Urothelium cell line (cell line): ENCODE measurements at places on chromosomes 5 and 9.

DNA sequence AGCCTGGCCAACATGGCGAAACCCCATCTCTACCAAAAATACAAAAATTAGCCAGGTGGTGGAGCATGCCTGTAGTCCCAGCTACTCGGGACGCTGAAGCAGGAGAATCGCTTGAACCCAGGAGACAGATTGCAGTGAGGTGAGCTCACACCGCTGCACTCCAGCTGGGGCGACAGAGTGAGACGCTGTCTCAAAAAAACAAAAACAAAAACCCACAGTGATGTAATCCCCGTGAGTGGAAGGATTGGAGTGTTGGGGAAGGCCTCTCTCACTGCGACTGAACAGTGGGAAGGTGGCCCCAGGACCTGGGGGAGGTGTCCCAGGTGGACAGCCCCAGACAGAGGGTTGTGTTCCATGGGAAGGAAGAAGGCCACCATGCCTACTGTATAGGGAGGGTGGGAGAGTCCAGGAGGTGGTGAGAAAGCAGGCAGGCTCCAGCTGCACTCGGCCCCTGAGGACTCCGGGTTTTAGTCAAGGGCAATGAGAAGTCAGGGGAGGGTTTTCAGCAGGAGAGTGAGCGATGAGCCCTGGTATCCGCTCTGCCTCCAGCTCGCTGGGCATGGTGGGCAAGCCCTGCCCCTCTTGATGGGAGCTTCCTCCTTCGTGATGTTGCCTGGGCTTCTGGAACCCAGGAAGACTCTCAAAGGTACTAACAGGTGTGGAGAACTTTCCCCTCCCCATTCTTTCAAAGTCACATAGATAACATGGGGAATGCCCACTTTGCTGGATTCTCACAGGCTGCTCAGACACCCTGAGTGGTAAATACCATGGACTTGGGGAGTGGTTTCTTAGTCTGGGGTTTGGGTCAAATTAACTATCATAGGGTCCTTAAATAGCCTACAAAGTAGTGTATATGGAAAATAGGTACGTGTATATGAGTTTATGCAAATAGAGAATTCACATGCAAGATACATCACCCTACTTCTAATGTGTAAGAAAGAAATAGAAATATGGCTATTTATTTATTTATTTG is 74.7 kb downstream of the PPARGC1B start:
- DNase-seq, result no peak

DNA sequence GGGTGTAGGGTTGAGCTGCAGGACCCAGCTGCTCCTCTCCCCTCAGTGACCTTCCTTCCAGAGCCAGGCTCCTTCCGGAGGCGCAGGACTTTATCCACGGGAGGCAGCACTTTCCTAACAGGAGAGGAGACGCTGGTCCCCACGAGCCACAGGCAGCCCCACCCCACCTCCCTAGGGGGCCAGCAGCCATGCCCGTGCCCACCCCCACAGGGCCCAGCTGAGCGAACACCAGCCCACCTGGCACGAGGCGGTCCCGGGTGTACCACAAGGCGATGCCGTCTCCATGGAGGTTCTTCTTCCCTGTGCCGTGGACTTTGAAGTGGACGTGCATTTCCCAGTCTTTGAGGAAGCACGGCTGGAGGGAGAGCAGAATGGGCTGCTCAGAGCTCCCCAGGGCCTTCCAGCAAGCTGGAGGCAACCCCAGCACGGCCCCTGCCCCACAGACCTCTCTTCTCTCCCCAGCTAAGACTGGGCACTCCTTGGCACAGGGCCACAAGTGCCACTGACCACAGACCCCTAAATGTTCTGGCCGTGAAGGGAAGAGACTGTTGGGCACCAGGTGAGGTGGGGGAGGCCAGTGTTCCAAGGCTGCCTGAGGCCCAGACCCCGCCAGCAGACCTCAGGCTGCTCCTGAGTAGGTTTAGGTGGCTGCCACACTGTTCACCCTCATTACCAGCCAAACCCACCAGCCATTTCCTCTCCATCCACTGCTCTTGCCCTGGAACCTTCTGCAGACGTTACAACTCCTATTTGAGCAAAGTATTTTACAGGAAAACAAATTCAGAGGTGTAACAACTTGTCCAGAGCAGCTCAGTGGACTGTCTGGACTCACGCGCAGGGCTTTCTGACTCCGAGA is 13.0 kb downstream of the LMAN2 start:
- DNase-seq, result no peak

GRCh38 chr9:14103115-14103514 is 210.8 kb downstream of the NFIB start:
- no peak for DNase-seq

GRCh38 chr5:131406975-131407638 is 143.3 kb downstream of the CDC42SE2 start:
- DNase-seq, result no peak

GRCh38 chr5:143657647-143658285 is 154.2 kb upstream of the HMHB1 start:
- DNase-seq, result no peak

DNA sequence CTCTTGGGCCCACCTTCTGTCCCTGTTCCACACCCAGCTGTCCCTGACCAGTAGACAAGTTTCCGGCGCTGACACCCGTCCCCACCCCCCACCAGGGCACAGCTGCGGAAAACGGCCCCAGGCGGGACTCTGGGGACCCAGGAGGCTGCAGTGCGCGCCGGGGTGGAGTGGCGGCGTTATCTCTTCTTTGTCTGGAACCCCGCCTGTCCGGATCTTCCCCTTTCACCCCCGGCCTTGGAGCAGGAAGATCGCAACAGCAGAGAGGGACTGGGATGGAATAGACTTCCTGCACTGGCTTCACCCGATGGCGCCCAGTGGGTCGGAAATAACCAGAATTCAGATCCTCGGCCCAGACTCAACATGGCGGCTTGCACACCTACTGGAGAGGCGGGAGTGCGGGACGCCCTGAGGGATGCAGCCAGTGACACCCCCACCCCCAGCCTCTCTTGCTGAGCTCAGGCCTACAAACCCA is 4.7 kb downstream of the PAX5 start:
- no peak for DNase-seq

DNA sequence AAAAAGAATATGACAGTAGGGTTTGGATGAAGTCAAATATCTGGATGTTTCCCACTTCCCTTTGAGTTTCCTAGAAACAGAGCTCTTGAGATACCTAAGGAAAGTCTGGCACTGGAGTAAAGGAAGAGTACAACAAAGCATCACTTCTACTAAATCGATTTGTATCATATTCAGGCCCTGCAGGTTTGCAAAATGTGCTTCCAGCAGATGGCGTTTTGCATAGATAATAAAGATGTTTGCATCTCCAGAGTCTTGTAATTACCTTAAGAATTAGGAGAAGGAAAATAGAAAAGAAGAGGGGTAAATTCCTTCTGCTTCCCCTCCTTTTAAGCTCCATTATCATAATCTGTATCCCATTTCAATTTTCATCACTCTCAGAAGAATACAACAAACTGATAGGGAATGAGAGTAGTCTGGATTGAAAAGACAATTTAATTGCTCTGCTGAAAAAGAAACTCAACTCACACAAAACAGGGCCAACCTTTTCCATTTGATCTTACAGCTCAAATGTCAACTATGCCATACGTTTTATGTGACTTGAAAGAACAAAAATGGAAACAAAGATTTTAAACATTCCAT is 380.4 kb downstream of the PTPRD start:
- DNase-seq, result no peak

GRCh38 chr5:58629271-58630159 is 46.6 kb downstream of the RAB3C start:
- no peak for DNase-seq

DNA sequence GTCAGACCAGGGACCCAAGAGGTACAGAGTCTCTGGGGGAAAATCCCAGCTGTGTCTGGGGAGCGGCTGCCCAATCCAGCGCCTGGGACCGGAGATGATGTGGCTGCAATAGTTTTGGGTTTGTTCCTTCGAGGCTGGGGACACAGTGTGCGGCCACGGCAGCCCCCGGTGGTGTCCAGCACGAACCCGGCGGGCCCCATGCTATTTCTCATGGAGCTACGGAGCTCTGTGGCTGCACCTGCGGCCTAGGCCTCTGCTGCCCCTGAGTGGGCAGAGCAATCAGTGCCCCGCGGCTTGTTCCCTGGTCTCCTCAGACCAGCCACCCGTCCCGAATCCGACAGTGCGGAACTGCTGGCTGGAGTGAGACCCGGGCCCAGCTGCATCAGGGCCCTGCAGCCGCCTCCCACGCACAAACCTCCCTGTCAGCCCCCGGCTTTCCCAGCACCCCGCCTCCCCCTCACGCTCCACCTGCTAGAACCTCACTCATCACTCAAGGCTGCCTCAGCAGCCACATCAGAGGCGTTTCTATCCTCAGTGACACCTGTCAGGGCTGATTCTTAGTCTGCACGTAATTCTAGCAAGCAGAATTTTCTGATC is 29.0 kb downstream of the SARDH start:
- DNase-seq, result no peak

- no peak for DNase-seq
These were observed 680.6 kb downstream of the SEMA5A start for GRCh38 chr5:8865266-8865665.

DNA sequence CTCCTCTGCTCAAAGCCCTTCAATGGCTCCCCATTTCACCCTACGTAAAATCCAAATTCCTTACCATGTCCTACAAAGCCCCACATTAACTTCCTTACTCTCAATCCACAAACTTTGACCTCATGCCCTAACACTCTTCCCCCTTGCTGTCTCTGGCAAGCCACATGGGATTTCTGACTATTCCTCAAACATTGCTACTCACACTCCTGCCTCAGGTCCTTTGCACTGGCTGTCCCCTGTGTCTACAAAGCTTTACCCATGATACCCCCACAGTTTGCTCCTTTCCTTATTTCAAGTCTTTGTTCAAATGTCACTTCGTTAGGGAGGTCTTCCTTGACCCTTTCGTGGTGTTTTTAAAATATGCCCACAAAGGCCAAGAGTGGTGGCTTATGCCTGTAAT is 40.4 kb upstream of the MATR3 start:
- no peak for DNase-seq

- DNase-seq, result no peak
These were observed 31.2 kb upstream of the CXCL14 start for GRCh38 chr5:135609981-135610380.

DNA sequence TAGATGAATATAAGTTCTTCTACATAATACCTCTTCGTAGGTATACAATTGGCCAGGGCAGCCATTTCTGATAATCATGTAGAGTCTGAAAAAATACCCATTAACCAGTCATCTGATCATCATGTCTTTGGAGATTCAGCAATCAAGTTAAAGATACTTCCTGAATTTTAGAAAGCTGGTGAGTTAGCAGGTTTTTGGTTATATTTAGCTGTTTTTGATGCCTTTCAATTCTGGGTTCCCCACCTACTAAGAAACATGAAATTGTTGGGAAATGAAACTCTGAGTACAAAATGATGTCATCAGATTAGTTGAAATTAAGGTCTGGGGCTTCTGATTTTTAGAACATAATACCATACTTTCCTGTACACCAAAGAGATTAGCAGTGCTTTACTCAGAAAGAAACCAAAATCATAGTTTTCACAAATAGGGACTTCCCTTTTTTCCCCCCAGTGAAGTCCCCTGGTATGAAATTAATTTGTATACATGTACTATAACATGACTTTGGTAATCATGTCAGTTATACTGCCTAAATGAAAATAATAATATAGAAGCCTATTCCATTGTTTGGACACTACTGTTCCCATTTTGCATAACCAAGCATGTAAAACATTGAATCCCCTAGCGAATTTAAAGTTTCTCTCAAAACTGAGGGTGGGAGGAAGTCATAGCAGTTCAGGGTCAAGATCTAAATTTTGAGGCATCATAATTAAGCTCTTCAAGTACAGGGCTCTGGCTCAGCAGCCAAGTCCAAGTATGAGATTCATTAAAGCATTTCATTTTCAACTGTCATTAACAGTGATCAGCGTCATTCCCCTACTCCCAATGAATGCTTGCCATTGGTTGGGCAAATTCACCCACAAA is 17.9 kb downstream of the PRLR start:
- DNase-seq, result no peak

DNA sequence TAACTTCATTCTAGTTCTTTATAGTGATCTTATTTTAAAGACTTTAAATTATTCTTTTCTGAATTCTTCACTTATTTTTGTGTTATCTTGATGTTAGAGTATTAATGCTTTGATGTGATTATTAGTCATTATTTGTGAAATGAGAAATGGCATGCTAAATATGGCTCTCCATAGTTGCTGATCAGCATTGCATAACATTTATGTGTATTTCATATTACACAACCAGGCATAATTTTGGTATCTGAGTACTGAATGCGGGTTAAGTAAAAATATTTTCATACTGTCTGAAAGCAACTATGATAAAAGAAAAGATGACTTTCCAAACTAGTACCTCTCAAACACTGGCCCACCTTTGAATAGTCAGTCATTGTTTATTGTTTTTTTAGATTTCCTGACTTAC is 41.1 kb upstream of the CCNH start:
- DNase-seq, result no peak

- DNase-seq, result no peak
These were observed 82.9 kb downstream of the CEMIP2 start for GRCh38 chr9:71685394-71685793.

DNA sequence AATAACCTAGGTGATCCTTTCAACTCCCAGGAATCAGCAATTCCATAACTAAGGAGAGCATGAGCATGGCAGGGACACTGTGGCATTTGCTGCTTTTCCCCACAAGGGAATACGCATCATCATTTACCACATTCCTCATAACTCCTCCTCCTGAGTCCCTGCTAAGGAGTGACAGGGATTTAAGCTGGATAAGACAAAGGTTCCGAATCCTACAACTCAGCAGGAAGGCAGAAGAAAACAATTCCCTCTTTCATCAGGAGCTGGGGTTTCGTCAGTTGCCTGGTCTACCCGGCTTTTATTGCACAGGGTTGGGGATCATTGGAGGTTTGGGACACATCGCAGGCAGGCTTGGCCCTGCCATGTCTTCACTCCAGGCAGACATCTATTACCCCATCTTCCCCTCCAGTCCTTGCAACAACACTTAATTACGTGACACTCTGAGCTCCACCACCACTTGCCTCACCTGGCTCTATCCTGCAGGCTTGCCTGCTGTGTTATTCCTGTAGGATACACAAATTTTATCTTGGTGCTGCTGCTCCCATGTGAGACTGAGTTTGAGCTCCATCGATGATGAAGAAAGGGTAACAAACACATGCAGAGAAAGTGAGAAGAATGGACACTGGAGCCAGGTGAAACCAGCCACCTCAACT is 563.0 kb upstream of the KLF4 start:
- DNase-seq, result no peak

- no peak for DNase-seq
These were observed 55.8 kb upstream of the SLC2A8 start for GRCh38 chr9:127341152-127341551.

GRCh38 chr5:1331861-1332405 is 13.0 kb downstream of the CLPTM1L start:
- no peak for DNase-seq

GRCh38 chr9:96100385-96101300 is 201.3 kb downstream of the HSD17B3 start:
- DNase-seq, result peak; percentile 19

DNA sequence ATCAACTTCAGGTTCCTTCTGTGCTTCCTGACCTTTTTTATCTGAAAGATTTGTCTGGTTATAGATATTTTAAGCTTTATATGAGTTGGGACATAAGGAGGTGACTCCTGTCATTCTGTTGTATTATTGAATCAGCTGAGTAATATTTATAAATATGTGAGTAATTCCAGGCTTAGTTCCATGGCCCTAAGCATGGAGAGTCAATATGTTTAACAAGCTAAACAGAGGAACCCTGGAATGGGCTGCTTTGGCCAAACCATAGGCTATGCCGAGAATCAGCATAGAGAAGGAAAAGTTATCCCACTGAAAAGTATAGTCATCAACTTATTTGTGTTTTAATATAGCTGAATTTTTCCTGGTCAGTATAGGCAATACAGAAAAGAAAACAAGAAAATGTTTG is 7.2 kb upstream of the EIF4EBP3 start:
- no peak for DNase-seq

- no peak for DNase-seq
These were observed 56.5 kb upstream of the TESK1 start for GRCh38 chr9:35548571-35548970.
